GM12878 (cell line): ENCODE measurements at places on chromosomes 1 and 21. TPM values are rescaled to one million over a fixed set of nuclear protein-coding genes. Genes with fewer than 3 reads are reported as not detected.

The SASS6 gene
- 9.8 and 11.2 TPM in 2 replicates for polyA plus RNA-seq

The FAM110D gene
- not detected in 2 replicates for polyA plus RNA-seq

The FTCD gene
- polyA plus RNA-seq, result 0.24 TPM in 1 of 2 replicates, not detected in the other

The TCHH gene
- not detected in 2 replicates for polyA plus RNA-seq

The TTLL10 gene
- not detected in 2 replicates for polyA plus RNA-seq

The HTR6 gene
- 0.79 and 2.5 TPM in 2 replicates for polyA plus RNA-seq

The MFAP2 gene
- 0.11 TPM in 1 of 2 replicates, not detected in the other for polyA plus RNA-seq

The NTRK1 gene
- polyA plus RNA-seq, result 0.05 and 0.40 TPM in 2 replicates
